ENCODE measurements at places on chromosomes 2 and 18. TPM values are rescaled to one million over a fixed set of nuclear protein-coding genes. Genes with fewer than 3 reads are reported as not detected.

DNA sequence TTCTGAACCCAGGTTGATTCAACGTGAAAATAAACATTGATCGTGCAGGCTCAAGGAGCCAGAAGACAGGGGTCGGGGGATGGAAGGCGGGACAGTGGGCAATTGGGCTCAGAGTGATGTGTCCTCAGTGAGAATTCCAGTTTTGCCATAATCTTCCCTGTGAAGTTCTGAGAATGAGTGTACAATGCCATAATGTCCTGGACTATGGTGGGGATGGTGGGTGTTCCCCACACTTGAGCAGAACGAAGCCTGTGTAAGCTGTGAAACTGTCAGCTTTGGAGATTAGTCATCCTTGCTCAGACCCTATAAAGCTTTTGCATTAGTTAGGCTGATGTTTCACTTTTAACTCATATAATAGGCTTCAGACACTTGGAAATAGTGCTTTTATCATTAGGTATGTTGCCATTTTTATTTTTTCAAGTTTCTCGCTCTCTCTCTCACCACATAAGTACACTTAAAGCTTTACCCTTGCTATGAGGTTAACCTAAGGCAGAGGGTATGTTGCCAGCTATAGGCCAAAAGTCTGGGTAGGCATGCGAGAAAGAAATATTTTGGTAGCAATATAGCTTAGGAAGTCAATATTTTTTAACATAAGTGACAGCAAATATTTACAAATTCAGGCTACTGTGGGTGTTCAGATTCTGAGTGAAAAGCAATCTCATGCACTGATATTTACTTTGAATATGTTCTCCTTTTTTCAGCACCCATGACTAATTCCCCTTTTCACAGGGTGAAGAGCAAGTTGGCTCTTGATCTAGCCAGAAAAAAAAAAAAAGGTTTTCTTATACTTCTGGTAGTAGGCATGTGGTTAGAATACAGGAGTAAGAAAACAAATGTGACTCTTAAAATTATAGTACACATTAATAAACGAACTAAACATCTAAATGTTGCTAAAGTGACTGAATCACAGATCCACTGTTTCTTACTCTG lies 47.2 kb downstream of the CDC42EP3 start:
- H3K36me3 ChIP-seq = no peaks in the 10 kb centered on the region
- DNase-seq = no peak
- no peak overlapping the region for H3K4me3 ChIP-seq
- peaks cover 41% of the 10 kb centered on the region for H3K4me1 ChIP-seq
- peak overlapping the region; percentile 75 for H3K27ac ChIP-seq

- no peak for DNase-seq
- H3K27me3 ChIP-seq = no peaks in the 10 kb centered on the region
- no peaks in the 10 kb centered on the region for H3K36me3 ChIP-seq
- H3K4me1 ChIP-seq = no peaks in the 10 kb centered on the region
- H3K27ac ChIP-seq = no peak overlapping the region
Measured at GRCh38 chr2:1900732-1901131, 156.4 kb upstream of the PXDN start.

DNA sequence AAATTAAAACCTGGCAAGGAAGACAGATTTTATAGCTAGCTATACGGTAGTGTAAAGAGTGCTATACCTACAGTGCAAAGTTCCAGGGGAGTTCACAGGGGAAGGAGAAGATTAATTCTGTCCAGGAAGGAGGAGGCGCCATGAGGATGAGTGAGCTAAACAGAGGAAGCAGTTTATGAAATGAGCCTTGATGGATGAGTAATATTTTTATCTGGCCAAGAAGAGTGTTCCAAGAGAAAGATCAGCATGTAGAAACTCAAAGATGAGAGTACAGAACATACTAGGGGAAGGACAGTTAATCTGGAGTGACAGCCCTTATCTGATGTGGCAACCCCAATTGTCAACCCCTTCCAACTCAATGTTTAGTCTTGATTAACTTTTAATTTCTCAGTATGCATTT lies 54.8 kb downstream of the CDH20 start:
- H3K36me3 ChIP-seq = no peaks in the 10 kb centered on the region
- no peak for DNase-seq
- H3K27ac ChIP-seq = no peak overlapping the region
- no peaks in the 10 kb centered on the region for H3K27me3 ChIP-seq
- H3K4me1 ChIP-seq = no peaks in the 10 kb centered on the region
- no peak overlapping the region for H3K4me3 ChIP-seq

DNA sequence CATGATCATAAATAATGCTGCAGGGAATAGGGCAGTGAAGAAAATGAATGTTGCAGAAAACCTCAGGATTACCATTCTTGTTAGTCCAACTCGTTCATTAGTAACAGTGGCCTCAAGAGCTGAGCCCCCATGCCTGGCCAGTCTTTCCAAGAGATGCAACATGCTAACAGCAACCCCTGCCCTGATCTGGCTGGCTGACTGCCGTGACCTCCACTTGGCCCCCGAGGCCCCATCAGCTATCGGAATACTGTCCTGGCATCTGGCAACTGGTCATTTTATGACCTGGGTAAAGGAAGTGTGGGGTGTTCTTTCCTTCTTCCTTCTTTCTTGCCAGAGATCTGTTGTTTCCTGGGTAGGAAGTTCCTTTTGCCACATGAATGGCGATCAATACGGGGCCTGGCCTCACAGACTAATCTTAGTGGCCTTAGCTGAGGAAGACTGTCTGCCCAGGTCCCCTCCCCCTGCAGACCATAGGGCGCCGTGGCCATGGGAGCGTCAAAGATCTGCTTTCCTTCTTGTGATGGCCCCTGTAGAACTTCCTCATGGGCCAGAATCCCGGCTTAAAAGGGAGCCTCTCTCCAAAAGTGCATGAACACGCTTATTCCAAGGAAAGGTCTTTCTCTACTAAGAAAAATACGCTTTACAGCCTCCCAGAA lies 10.6 kb upstream of the TRABD2A start:
- H3K27ac ChIP-seq = no peak overlapping the region
- H3K36me3 ChIP-seq = no peaks in the 10 kb centered on the region
- no peak overlapping the region for H3K4me3 ChIP-seq
- no peak for DNase-seq
- H3K27me3 ChIP-seq = no peaks in the 10 kb centered on the region
- H3K4me1 ChIP-seq = peaks cover 37% of the 10 kb centered on the region

Gene KDM3A
- 188 TPM for total RNA-seq

DNA sequence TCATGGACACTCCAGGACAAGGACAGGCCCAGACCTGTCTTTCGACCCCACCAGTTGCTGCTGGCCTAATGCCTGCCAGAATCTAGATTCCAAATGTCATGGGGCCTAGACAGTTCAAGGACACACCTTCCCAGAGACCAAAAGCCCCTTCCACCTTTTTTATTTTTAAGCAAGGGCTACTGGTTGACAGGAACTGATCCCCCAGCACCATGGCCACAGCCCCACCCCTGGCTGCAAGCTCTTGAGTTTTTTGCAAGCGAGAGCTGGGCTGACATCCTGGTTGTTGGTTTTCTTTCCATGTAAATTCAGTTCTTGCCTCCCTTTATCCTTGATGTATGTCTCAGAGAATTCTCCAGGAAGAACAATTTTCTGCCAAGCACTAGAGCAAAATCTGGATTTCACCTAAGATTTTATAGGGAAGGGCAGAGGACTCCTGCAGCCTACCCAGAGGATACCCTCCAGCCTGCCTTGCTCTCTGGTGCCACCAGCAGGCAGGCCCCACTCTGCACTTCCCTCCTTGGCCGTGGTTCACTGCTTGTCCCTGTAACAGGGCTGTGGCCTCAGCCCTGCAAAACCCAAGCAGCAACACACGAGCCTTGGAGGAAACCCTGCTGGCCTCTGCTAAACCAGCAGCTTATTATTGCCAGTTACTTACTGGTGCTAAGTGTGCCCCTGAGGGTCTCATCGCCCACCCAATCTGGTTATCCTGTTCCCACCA lies 97.7 kb downstream of the TWIST2 start:
- DNase-seq = no peak
- H3K27me3 ChIP-seq = no peaks in the 10 kb centered on the region
- no peak overlapping the region for H3K4me3 ChIP-seq
- H3K27ac ChIP-seq = no peak overlapping the region
- no peaks in the 10 kb centered on the region for H3K36me3 ChIP-seq

Gene SIX3
- 0.15 TPM for total RNA-seq

Gene IHH
- total RNA-seq = not detected

- no peak for DNase-seq
- H3K36me3 ChIP-seq = no peaks in the 10 kb centered on the region
- H3K27me3 ChIP-seq = no peaks in the 10 kb centered on the region
- no peak overlapping the region for H3K27ac ChIP-seq
- H3K4me1 ChIP-seq = no peaks in the 10 kb centered on the region
Measured at GRCh38 chr18:41486575-41486974, 468.5 kb upstream of the PIK3C3 start.

GRCh38 chr2:177119099-177119498 lies 93.5 kb upstream of the HNRNPA3 start:
- H3K27ac ChIP-seq = no peak overlapping the region
- no peak for DNase-seq
- H3K27me3 ChIP-seq = no peaks in the 10 kb centered on the region
- H3K36me3 ChIP-seq = no peaks in the 10 kb centered on the region
- H3K4me1 ChIP-seq = no peaks in the 10 kb centered on the region

Gene RAB1A
- total RNA-seq = 83.5 TPM

Gene TSHZ1
- total RNA-seq = 51.6 TPM

Gene FBXO11
- total RNA-seq = 104 TPM

- H3K4me3 ChIP-seq = no peak overlapping the region
- H3K4me1 ChIP-seq = peaks cover 7% of the 10 kb centered on the region
- no peaks in the 10 kb centered on the region for H3K27me3 ChIP-seq
- no peaks in the 10 kb centered on the region for H3K36me3 ChIP-seq
- no peak for DNase-seq
- no peak overlapping the region for H3K27ac ChIP-seq
Measured at GRCh38 chr2:219392754-219393153, 5.0 kb upstream of the DNPEP start.

GRCh38 chr2:49241501-49241900 lies 87.2 kb upstream of the FSHR start:
- no peaks in the 10 kb centered on the region for H3K27me3 ChIP-seq
- no peak overlapping the region for H3K4me3 ChIP-seq
- no peak for DNase-seq

Gene SLC11A1
- 53.5 TPM for total RNA-seq

DNA sequence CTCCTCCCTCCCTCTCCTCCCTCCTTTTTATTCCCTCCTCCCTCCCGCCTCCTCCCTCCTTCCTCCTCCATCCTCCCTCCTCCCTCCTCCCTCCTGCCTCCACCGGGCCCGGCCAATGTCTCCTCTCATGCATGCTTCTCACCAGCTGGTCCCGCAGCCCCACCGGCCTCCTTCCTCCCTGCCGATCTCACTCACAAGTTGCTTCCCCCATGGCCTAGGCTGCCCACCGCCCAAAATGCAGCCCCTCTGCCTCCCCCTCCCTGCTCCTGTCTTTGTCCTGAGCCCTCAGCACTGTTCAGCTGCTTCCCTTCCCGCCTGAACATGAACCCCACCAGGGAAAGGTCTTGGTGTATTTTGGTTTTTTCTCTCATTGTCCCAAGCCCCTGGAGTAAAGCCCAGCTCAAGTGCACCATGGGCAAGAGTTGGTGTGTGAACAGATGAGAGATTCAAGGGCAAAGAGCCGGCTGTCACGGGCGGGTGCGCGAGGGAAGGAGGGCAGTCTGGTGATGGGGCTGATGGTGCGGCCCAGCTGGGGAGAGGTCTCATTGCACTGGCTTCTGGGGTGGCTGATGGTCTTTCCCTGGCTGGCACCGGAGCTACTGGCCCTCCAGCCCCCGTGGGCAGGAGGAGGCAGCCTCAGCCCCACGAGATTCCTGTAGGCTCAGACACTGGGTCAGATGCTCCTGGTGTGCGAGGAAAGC lies 117.6 kb downstream of the TWIST2 start:
- H3K27ac ChIP-seq = no peak overlapping the region
- H3K4me3 ChIP-seq = no peak overlapping the region
- H3K27me3 ChIP-seq = no peaks in the 10 kb centered on the region
- H3K4me1 ChIP-seq = no peaks in the 10 kb centered on the region

Gene VWA3B
- total RNA-seq = not detected

Gene REG3A
- total RNA-seq = not detected

Gene AQP4
- total RNA-seq = not detected

GRCh38 chr2:131035826-131036231 lies 57.4 kb downstream of the FAM168B start:
- H3K27ac ChIP-seq = no peak overlapping the region
- no peak for DNase-seq
- no peaks in the 10 kb centered on the region for H3K36me3 ChIP-seq
- peaks cover 14% of the 10 kb centered on the region for H3K27me3 ChIP-seq

- no peaks in the 10 kb centered on the region for H3K4me1 ChIP-seq
- H3K36me3 ChIP-seq = no peaks in the 10 kb centered on the region
- no peak for DNase-seq
- no peak overlapping the region for H3K4me3 ChIP-seq
- no peaks in the 10 kb centered on the region for H3K27me3 ChIP-seq
- no peak overlapping the region for H3K27ac ChIP-seq
Measured at GRCh38 chr2:32798829-32799228, 147.9 kb upstream of the LTBP1 start.

- H3K27ac ChIP-seq = no peak overlapping the region
- no peaks in the 10 kb centered on the region for H3K27me3 ChIP-seq
- no peaks in the 10 kb centered on the region for H3K36me3 ChIP-seq
- no peak for DNase-seq
Measured at GRCh38 chr2:176865336-176865735, 347.3 kb upstream of the HNRNPA3 start.

GRCh38 chr2:8607606-8608005 lies 74.2 kb upstream of the ID2 start:
- DNase-seq = no peak
- H3K27ac ChIP-seq = no peak overlapping the region
- H3K27me3 ChIP-seq = no peaks in the 10 kb centered on the region
- no peak overlapping the region for H3K4me3 ChIP-seq
- H3K36me3 ChIP-seq = no peaks in the 10 kb centered on the region

Gene DHRS9
- not detected for total RNA-seq

Gene PPP1R1C
- total RNA-seq = not detected

GRCh38 chr2:165406173-165406572 lies 63.3 kb upstream of the CSRNP3 start:
- H3K4me1 ChIP-seq = no peaks in the 10 kb centered on the region
- no peaks in the 10 kb centered on the region for H3K27me3 ChIP-seq
- H3K4me3 ChIP-seq = no peak overlapping the region
- no peaks in the 10 kb centered on the region for H3K36me3 ChIP-seq

DNA sequence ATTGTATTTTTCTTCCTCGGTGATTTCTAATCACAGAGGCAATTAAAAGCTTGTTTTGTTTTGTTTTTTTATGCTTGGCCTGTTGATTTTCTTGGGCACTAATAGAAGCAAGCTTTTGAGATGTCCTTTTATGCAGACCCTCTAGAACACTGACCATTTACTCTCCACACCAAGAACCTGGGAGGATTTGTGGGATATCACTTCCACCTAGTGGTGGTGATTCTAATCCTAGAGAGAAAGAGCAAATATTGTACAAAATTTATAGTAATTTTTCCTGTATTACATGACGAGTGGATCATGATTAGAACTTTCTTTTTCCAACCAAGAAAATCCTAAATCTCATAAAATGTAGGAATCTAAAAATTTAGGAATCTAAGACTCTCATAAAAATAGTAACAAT lies 23.4 kb downstream of the NEMP2 start:
- H3K36me3 ChIP-seq = peaks cover 36% of the 10 kb centered on the region
- H3K4me1 ChIP-seq = no peaks in the 10 kb centered on the region
- no peak overlapping the region for H3K4me3 ChIP-seq
- no peak overlapping the region for H3K27ac ChIP-seq
